ENCODE measurements at places on chromosomes 2 and 18. TPM values are rescaled to one million over a fixed set of nuclear protein-coding genes. Genes with fewer than 3 reads are reported as not detected.

Gene RFTN2
- 21.6 TPM for polyA plus RNA-seq

Gene STARD6
- polyA plus RNA-seq, result not detected

Gene RAMP1
- polyA plus RNA-seq, result 38.6 TPM

Gene TEX44
- not detected for polyA plus RNA-seq
